Thoracic aorta (tissue), 2 donors: ENCODE measurements at places on chromosomes 5 and 9.

- DNase-seq, result no peak
Measured at GRCh38 chr9:34125681-34126206, 754 bp downstream of the DCAF12 start.

DNA sequence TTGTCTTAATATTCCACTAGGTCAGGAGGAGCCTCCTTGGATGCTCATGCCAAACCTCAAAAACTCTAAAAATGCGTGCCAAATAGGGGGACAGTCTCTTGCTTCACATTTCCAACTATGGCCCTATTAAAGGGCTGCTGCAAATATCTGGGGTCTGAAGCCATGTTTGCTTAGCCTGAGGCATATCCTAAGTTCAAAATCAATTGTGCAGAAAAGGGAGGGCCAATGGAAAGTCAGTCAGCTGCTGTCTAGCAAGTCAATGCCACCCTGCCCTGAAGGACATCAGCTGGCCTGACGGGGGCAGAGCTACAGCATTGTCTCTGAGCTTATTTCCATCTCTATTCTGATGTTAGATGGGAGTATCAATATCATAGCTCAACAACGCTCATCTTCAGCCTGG, 93.6 kb downstream of the SH3TC2 start:
- no peak for DNase-seq

DNA sequence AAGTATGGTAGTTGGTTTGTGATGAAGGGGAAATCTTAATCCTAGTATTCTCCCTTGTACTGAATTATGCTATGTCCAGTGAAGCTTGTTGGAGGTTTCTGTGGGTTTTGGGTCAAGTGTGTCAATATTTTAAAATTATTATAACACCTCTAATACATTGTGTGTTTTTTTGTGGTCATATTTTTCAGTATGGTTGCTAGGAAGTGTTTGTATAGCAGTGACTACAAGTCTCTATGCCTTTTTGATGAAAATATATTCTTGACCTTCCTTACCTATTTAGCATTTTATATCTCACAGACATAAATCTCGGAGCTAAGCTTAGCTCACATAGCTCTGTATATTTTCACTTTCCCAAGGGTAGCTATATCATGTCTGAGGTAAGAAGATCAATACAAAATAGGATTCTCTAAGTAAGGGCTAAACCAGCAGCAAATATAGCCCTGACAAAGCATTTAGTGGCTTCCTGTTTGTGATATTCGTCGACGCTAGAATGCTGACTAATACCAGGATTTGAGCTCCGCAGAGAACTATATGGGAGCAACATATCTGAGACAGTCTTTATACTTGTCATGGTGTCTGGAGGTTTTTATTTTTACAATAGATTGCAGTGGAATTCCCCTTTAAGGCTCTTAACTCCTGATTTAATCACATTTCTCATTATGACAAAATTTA, 82.3 kb downstream of the MACIR start:
- DNase-seq, result no peak

DNA sequence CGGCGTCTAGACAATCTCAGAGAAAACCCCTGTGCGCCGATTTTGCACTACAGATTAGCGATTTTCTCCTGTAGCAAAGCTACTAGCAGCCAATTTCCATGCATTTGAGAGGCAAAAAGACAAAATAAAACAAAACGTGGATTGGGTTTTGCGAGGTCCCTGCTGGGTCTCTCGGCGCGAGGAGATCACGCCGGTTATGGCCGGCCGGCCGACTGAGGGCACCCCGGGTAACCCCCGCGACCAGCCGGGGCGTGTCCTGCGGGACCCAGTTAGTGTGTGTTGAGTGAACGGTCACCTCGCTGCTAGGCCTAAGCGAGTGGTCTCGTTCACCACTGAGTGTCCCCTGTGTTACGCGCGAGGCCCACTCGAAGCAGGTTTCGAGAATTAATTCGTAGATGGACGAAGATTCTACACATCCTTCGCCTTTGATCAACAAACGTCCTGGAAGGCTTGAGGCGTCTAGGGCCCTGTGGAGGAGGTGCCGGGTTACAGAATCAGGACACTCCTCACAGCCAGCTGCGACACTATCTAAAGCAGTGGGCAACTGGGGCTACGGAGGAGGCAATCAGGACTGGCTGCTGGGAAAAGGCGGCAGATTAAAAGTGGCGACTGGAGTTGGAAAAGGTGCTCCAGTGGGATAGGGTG, 764 bp upstream of the VDAC1 start:
- no peak for DNase-seq

DNA sequence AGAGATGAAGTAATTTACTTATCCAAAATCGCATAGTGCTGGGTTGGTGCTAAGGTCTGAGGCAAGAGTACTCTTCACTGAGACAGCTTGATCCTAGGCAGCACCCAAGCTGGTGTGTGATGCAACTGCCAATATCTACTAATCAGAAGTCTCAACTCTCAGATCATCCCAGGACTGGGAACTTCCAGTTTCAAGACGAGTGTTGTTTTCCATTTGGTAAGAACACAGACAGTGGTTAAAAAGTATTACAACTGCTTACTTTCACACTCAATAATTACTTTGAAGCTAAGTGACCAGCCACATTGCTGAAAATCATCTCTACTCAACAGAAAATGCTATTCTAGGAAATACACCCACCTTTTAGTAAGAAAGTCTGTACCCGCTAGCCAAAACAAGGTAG, 45.3 kb downstream of the FBXW11 start:
- no peak for DNase-seq
